ENCODE measurements at places on chromosomes 7 and 10. TPM values are rescaled to one million over a fixed set of nuclear protein-coding genes. Genes with fewer than 3 reads are reported as not detected.

- no peak for ATAC-seq
Observed at GRCh38 chr7:26454180-26454579, 162.5 kb downstream of the SNX10 start.

- no peak for ATAC-seq
Observed at GRCh38 chr7:94662548-94662947, 6.6 kb upstream of the SGCE start.

DNA sequence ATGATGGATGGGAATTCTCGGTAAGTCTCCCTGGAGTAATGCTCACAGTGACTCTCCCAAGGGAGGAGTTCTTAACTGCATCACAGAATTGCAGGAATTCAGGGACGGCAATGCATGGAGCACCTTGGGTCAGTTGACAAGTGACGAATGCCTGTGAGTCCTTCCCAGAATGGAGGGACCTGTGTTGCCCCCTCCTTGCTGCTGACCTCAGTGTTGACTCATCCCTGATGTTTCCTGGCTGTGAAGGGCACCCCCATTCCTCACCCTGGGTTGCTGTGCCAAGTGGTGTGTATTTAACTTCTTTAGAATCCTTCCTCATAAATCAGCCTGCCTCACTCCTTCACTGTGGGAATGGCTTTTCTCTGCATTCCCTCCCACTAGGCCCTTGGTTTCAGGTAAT, 98.9 kb downstream of the LRMDA start:
- ATAC-seq, result peak; percentile 100

DNA sequence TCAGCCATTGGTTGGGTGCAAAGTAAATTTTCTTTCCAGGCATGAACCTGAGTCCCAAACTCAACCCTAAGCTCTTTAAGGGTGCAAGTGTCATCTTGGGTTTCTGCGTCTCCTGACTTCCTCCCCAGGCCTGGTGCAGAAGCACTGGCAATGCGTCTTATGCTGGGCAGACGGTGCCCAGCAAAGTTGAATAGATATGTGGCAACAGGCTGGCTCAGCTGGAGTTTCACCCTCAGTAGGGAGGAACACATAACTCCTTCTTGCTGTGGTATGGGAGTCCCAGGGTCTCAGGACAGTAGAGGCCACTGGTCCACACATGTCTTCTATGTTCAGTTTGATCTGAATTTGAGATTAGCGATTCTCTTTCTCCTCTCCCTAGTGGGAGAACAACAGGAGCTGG, 181.3 kb downstream of the RPS24 start:
- ATAC-seq, result no peak

DNA sequence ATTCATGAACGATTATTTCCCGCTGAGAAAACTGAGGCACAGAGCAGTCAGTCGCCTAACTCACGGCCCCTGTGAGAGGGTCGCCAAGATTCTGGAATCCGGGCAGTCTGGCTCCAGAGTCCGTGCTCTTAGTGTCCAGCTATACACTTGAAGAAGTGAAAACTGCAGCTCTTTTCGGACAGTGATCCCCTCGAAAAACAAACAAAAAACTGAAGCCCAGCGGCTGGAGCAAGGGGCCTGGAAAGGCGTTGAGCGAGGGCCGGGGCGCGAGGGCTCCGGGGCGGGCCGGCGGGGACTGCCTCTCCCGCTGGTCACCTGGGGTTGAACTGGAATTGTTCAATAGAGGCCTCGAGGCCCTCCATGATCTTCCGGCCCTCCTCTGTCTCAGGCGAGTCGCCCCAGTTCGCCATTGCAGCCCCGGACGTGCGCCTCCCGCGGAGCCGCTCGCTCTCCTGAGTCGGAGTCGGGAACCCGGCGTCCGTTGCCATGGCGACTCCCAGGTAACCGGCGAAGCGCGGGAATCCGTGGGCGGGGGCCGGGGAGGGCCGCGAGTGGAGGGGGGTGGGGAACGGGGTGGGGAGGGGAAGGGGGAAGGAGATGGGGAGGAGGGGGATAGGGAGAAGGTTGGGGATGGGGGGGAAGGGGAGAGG, 881 bp downstream of the C10orf67 start:
- ATAC-seq, result peak; percentile 67

DNA sequence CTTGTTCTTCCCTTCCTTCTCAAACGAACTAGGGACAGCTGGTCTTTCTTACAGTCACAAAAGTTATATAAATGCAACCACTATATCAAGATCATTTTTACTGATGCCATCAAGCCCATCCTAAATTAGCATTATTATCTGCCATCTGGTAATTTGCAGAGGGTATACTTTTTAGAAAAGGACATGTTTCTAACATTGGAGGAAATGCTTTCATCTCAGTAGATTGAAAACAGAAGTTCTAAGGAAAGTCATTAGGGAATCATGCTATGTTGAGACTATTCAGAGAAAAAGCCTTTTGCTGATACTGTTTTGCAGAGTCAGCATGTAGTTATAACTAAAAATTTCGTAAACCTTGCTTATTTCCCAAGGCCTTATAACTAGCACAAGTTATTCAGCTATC, 146.7 kb downstream of the WNT2 start:
- no peak for ATAC-seq

- ATAC-seq, result no peak
Observed at GRCh38 chr7:26550492-26550891, 258.8 kb downstream of the SNX10 start.

GRCh38 chr7:139095194-139095659, 14.3 kb downstream of the ZC3HAV1 start:
- no peak for ATAC-seq

DNA sequence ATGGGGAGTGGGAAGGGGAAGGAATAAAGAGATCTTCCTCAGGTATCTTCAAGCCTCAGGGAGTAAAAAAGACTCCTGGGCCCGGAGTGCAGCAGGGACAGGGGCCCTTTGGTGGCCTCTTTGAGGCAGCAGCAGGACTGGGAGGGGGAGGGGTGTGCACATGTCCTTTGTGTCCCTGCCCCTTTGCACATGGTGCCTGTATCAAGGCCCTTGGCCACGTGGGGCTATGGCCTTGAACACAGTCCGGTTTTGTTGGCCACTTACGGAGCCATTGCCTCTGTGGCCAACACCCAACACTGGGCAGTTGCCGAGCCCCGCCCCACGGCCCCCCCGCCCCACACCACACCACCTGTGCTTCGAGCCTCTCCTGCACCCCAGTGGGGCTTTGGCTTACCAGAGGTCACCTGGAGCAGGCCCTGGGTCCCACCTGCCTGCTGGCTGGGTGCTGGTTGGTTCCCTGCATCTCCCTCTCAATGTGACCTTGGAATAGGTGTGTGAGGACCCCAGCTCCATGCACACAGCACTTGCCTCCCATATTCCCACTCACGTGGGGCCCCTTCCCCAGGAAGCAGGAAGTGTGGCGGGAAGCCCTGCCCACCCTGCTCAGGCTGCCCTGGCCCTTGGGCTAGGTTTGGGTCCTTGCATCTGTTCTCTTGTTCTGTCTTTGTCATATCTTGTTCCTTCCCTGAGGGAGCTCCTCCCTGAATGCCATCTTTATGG, 5.4 kb downstream of the SAP25 start:
- ATAC-seq, result no peak

DNA sequence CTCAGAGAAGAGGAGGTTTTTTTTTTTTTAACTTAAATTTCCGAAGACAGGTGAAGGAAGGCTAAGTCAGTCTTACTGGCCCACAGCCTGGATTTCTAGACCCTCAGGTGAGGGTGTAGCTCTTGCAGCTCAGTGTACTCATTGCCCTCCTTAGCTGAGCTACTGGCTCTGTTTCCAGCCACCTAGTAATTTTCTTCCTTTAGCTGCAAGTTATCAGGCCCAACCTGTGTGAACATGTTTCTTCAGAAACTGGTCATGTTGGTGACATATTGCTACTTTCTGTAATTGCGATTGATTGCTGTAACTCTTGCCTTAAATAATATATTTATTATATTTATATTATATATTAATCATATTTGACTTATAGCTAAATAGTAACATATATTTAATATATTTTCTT, 10.0 kb upstream of the TMEM229A start:
- ATAC-seq, result no peak

DNA sequence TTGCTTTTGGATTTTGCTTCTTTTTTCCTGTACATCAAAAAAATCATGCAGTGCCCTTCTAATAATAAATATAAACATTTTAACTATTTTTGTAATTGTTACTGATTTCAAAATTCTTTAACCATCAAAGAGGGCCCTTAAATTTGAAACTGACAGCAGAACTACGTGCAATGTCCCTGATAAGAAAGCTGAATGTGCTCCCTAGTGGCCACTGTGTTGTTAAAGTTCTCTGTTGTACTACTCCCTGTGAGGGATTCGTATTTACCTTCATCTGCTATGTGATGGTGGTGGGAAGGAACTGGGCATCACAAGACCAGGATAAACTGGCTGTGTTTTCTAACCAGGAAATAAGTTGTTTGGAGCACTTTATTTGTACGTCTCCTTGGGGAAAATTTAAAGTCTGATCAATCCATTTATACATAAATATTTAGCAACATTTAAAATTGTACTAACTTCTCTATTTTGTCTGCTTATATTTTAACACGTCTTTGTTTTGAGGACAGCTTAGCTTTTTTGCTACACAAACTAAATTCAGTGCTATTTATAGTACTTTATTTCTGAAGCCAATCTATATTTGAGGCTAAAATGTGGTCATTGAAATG, 322.4 kb downstream of the HGF start:
- peak; percentile 48 for ATAC-seq

DNA sequence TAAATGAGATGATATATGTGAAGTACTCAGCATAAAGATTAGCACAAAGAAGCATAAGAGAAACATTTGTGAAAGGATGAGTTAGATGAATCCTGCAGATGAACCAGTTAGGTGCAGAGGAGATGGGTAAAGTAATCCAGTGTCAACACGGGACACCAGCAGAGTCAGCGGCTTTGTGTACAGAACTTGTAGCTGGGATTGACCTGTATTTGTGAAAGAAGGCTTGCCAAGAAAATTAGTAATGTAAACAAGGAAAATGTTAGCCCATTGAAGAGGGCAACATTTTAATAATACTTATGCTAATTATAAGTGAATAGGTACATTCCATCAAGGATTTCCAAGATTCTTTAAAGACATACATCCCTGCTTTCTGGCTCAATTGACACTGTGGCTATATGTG, 255.7 kb downstream of the PTEN start:
- no peak for ATAC-seq

DNA sequence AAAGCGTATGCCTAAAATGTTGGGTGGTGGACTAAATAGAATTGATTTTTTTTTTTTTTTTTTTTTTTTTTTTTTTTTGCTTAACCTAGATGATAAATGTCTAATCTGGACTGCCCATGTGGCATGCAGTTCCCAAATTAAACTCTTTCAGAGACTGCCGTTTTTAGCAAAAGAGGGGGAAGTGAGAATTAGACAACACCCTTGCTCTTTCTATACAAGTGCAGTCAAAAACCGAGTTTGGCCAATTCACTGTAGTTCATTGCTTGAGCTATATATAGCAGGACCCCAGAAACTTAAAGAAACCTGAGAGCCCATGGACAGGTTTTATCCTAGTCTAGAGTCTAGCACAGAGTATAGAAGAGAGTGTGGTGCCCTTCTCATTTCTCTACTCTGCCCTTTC, 141.9 kb downstream of the GRM3 start:
- ATAC-seq, result no peak

DNA sequence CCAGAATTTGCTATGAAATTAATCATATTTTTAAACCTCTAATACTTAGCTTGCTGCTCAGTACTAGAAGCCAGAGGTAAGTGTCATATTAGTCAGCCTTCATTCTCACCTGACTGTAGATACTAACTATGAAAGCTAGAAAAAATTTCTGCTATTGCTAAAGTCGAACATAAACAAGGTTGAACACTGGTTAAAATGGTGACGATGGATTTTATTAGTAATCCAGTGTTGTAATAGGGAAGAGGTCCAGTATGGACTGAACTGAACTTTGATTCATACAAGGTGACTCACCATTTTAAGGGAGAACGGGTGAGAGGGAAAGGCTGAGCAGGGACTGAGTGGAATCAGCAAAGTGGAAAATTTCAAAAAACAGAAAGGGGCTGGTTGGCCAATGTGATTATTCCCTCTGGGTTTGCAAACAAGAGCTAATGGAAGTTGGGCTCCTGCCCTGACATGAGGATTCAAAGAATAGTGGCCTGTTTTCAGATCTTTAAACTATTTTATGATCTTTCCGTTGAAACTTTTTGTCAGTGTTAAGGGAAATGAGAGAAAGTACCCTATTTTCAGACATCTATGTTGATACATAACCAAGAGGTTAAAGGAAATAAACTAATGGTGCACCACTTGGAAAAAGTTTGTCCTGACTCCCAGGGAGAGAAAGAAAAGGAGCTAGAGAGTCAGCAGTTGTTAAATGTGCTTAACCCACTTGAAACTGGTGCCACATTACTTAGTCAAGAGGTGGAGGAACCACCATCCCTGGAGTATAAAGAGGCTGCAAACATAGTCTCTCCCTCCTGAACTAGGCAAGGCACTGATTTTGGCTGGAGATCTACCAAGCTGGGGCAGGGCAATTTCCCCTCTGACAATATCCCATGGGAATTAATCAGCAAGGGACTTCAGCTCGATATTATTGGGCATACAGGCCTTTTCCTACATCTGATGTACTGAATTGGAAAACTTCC, 15.3 kb upstream of the AKR1C1 start:
- ATAC-seq, result no peak

GRCh38 chr7:44713680-44714335, 34.8 kb upstream of the ZMIZ2 start:
- ATAC-seq, result no peak

DNA sequence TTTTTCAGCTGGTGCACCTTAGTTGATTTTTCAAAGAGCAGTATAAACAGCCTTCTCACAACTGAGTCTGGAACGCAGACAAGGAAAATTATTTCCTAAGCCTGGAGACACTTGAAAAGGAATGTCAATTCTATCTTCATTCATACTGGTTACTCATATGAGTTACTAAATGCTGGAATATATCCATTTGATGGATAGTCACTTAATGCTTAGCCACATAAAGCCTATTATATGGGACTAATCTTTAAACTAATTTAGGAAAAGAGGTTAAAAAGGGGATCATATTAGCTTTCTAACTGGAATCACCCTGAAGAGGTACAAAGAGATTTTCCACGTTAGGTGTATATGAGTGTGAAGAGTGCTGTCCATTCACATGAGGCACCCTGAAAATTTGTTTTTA, 1.7 kb upstream of the HOXA4 start:
- no peak for ATAC-seq

GRCh38 chr7:20395104-20395503, 64.4 kb downstream of the ITGB8 start:
- ATAC-seq, result no peak

- ATAC-seq, result no peak
Observed at GRCh38 chr7:19116121-19117090, 1.0 kb downstream of the TWIST1 start.

Gene MAT1A
- total RNA-seq, result 0.26 TPM

Gene FLNC
- total RNA-seq, result 19.7 TPM

Gene MUC3A
- 0.11 TPM for total RNA-seq

Gene LIPF
- total RNA-seq, result not detected

Gene PLOD3
- 70.0 TPM for total RNA-seq

Gene TMEM176B
- 37.5 TPM for total RNA-seq

Gene KNDC1
- 5.2 TPM for total RNA-seq

All from motor neuron (in vitro differentiated cells).